ENCODE measurements at places on chromosomes 1 and 21. TPM values are rescaled to one million over a fixed set of nuclear protein-coding genes. Genes with fewer than 3 reads are reported as not detected.

DNA sequence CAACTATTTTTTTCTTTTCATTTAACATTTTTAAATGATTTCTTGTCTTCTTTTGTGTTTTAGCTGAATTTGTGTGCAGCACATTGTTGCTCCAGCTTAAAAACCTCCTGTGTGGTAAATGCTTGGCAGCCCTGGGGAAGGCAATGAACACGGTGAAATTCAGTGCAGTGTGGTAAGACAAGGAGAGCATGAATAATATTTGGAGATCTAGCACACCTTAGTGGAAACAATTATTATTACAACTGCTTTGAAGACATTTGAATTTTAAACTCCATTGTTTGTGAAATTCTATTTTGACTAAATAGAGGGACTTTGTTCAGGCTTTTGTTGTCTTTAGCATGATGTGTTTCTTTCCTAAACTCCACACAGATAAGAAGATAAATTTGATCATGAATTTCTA is 242.6 kb upstream of the CXADR start:
- DNase-seq = peak; percentile 73

- DNase-seq = no peak
Measured at GRCh38 chr1:62435231-62436038, 1.4 kb upstream of the USP1 start.

- DNase-seq = no peak
Measured at GRCh38 chr1:236576004-236576403, 28.3 kb downstream of the HEATR1 start.

The S100A7 gene
- not detected for total RNA-seq

DNA sequence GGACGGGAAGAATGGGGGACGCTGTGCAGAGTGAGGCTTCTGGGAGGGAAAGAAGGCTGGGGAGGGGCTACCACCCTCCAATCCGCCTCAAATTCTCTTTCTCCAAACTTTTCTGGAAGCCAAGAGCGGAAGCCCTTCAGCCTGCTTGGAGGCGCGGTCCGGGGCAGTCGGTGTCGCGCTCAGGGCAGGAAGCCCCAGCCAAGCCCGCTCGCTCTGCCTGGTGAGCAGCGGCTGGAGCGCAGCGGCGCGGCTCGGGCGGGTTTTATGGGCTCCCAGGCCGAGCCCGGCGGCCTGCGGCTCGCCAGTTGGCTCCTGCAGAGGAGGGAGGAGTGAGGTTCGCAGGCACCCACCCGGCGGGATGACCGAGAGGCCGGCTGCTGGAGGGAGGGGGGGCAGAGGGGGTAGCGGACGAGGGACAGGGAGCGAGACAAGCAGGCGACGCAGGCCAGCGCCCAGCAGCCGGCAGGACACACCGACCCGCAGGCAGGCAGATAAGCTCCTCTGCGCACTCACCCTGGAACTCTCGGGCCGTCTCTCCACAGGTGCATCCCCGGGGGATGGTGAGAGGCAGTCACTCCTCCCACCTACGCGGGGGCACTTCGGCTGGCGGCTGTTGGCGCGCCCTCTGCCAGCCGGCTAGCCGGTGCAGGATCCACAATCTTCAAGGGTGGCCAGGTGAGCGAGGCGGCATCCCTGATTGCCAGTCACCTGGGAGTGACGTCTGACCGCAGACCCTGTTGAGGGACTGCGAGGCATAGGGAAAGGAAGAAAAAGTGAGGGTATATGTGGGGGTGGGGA is at the start of gene AVPR1B:
Gene AVPR1B (minus strand): TSS at position 238 of the 798 bp plus-strand sequence. CDS start 498 bp downstream, outside the sequence.
- DNase-seq = no peak

GRCh38 chr1:30662291-30662840 is 61.0 kb downstream of the MATN1 start:
- DNase-seq = no peak

DNA sequence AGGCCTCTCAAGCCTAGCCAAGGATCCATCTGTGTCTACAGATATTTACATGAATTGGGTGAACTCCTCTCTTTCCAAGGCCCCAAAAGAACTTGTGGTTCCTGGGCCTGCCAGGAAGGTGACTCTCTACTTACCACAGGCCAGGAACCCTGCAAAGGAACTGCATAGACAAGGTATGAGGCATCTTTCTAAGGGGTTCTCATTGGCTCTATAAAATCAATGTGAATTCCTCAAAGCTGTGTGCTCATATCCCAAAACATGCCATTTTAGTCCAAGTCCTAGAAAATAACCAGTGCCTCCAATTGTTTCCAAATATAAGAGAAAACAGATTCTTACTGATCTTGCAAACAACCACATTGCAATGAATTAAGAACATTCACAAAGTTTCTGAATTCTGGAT is 39.9 kb upstream of the RGL1 start:
- DNase-seq = no peak

DNA sequence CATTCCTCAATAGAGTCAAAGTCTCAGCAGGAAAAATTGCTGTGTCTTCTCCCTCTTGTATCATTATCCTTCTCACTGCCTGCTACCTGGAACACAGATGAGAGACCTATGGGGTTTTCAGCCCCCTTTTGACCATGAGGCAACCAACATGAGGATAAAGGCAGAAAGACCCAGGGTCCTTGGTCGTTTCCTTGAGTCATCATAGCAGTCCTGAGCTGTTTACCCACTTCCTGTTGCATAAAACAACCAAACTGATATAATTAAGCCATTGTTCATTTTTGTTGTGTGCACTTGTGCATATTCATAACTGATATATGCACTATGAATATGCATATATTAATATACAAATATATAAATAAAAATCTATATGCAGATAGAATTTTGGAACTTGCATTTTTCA is 188.3 kb upstream of the MAP1LC3C start:
- no peak for DNase-seq

DNA sequence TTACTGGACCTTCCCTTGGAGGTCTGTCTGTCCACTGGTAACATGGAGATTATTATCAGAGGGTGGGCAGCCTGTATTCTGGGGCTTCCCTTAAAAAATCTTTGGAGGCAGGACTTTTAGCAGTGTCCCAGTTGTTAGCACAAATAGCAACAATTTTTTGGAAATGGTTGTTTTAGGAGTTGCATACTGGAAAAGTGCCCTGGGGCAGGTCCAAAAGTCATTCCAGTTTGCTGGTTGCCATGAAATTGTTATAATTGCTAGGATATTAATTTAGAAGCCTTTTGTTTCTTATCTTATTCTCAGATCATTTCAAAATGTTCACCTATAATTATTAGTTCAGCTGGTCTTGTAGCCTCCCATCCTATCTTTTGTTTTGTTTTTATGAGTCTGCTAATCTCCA is 71.0 kb downstream of the PTGS2 start:
- DNase-seq = no peak

DNA sequence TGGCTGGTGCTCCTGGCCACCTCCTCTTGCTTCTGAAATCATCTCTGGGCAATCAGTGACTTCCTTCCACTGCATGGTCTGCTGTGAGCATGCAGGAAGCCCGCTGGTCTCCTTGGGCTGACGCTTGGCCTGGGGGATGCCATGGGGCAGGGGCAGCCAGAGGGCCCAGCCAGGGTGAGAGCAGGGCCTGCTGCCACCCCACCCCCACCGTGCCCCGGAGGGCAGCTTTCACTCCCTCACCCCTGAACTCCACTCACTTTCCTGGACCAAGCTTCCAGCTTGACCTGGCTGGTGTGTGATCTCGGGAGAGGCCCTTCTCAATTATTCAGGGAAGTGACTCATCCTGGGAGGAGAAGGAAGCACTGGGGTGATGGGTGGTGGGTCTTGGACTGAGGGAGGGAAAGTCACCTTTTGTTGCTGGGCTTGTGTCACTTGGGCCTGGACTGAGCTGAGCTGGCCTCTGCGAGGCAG is 270.2 kb upstream of the CSF3R start:
- no peak for DNase-seq

The TNFSF4 gene
- total RNA-seq = 2.6 TPM

The DESI2 gene
- 83.0 TPM for total RNA-seq

Data from urinary bladder (tissue), 4 donors.